ENCODE measurements at places on chromosomes 3 and 15.
A peak's percentile ranks its signal among the peaks of the same experiment; 100 is the strongest.

DNA sequence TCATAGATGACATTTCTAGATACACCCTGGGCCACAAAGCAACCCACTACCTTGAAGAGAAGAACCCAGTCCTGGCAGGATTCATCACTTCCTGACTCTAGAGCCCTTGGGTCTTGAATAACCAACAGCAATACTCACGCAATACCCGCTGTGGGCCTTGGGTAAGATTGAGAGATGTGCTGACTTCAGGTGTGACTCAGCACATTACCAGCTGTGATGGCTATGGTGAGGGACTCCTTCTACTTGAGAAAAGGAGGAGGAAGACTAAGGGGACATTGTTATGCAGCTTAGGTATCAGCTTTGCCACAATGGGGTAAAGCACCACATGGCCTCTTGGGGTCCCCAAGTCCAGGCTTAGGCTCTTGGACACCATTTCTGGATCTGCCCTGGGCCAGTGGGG, 14.9 kb downstream of the C3orf33 start:
- DNase-seq, result peak; percentile 46

DNA sequence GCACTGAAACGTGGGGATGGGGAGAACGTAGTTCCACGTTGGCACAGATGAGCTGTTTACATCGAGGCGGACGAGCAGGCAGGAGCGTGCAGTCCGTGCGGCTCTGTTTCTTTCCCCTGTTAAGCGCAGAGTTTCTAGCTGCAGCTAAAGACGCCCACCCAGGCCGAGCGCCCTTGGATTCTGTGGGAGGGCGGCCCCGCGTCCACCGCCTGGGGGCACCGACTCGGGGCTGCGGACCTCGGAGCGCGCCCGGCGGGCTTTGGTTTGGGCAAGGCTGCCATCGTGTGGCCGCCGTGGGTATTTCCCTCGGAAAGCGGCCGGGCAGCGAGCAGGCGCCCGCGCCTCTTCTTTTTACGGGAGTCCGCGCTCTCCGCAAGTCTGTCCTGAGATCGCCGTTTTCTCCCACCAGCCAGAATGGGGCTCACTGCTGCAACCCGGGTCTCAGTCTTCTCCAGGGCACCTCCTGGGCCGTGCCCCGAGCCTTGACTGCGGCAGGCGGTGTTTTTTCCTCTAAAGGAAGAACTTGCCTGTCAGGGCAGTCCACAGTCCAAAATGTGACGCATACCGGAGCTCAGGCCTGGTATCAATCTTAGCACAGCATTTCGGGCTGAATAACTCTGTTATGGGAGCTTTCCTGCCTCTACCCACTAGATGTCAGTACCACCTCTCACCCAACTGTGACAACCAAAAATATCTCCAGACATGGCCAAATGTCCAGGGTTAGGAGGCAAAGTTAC, 219.9 kb upstream of the IGF1R start:
- peak; percentile 66 for DNase-seq

DNA sequence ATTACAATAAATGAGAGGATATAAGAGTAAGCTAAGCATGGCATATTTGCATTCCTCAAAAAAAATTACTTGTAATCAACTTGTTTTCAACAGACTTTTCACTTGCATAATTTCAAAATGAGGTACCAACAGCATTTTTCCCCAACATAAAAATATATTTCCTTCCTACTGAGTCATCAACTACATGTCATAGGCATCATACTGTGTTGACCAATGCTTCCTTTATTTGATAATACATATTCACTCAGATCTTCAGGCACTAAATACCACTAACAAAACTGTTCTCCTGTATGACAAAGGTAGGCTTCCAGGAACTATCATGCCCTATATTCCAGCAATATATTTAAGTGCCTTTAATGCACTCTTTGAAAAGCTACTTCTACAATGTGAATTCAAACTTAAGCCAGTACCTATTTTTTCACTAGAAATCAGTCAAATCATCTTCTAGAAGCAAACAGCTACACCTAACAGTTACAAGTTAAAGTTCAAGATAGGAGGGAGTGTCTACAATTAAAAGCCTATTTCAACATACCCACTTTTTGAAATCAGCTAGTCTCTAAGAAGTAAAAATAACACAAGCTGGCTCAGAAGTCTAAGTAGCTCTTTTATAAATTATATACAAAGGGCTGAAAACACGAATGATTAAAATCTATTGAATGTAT, 11.3 kb downstream of the ADAM10 start:
- no peak for DNase-seq

- peak; percentile 31 for DNase-seq
Observed at GRCh38 chr3:178536211-178537079, at the start of gene KCNMB2. Gene KCNMB2, plus strand, starts transcription at chr3:178536436.

GRCh38 chr3:23800731-23801130, 5.0 kb upstream of the UBE2E1 start:
- peak; percentile 45 for DNase-seq

All from T47D (cell line).